Esophagus muscularis mucosa (tissue), 4 donors: ENCODE measurements at places on chromosomes 7 and 10. TPM values are rescaled to one million over a fixed set of nuclear protein-coding genes. Genes with fewer than 3 reads are reported as not detected.

DNA sequence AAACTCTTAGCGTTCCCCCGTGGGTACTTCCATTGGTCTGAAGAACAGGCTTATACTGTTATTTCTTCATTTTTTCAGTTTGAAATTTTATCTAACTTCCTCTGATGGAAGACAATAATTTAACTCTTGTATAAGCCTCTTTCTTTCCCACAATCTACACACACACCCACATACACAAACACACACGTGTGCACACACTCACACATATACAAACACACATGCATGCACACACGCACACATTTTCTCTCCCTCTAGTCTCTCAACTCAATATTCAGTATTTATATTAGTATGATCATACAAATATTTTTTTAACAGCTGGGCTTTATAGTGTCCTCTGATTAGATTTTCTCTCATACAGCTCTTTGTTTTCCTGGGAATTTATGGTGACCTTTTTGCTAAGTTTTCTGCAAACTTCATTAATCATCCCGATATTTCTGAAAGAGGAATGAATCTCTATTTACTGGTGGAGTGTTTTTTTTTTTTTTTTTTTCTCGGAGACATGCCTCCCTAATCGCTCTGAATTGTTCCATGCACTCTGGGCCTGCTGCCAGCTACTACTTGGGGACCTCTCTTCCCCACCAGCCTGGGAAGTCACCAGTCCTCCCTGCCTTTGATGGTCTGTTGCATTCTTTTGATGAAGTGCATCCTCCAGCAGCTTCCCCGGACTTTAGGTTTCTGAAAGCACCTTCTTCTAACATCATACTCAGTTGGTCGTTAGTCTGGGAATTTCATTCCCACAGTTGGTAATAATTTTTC, 75.5 kb downstream of the ZNF777 start:
- DNase-seq: no peak

DNA sequence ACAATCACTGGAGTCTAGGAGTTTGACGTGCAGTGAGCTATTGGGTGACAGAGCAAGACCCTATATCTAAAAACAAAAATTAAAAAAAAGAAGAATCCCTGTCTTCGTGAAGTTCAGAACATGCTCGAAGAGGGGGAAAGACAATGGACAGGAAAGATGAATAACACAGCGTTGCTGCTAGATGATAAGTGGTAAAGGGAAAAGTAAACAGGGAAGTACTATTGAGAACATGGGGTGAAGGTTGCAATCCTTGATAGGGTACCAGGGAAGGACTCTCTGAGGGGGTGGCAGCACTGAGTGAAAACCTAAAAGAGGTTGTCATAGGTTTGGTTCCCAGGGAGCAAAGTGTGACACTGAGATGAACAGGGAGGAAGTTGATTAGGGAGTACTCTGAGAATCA, 2.8 kb upstream of the ABRAXAS2 start:
- no peak for DNase-seq

DNA sequence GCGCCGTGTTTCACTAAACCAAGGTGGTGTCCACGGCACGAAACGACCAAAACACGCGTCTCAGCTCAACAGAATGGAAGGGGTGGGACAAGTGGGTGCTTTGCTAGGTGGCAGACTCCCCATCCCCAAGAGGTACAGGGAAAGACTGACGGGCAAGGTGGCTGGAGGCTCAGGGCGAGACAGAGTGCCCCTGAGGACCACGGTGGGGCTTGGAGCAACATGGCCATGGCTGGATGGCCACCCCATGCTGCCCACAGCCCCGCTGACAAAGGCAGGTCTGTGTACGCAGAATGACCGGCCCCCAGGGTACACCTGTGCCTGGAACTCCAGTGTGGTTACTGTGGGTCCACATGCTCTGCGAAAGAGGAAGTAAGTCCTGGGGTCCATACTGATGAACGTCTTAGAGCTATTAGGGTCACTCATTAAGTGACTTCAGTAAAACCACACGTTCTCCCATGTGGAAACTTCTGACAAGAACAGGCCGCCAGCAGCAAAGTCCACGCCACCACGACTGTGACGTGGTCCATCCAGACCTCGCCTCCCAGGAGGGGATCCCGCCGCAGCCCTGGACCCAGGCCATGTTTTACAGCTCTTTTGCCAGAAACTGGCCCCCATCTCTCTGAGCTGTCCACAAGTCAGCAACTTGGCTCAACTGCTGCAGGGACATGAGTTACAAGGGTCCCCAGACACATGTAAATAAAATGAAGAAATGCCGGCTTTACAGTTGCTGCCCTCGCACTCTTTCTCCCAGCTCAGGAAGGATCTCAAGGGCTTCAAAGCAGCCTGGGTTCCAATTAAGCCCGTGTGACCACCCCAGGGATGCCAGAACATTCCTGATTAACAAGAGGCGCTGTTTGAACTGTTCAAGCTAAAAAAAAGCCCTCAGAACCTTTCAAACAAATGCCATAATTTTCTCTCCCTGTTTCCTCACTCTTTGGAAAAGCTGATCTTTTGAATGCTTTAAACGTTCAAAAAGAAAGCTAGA, 66.8 kb downstream of the MAD1L1 start:
- DNase-seq: no peak

GRCh38 chr7:36025190-36025589, 127.9 kb upstream of the EEPD1 start:
- DNase-seq: no peak

DNA sequence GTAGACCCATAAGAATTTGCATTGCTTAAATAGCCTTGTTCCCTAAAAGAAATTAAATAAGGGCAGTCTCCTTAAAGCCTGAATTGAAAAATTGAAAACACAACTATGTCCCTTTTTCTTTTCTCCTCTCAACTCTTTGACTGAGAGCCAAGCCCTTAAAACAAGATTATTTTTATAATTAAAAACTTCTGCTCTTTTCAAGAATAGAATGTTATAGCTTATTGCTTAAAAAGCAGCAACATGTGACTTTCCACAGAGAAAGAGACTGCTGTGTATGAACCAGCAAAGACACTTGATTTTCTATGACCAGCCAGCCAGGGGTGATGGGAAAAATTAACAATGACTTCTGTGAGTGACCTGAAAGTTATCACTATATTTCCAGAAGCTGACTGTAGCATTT, 295.2 kb upstream of the CELF2 start:
- no peak for DNase-seq

DNA sequence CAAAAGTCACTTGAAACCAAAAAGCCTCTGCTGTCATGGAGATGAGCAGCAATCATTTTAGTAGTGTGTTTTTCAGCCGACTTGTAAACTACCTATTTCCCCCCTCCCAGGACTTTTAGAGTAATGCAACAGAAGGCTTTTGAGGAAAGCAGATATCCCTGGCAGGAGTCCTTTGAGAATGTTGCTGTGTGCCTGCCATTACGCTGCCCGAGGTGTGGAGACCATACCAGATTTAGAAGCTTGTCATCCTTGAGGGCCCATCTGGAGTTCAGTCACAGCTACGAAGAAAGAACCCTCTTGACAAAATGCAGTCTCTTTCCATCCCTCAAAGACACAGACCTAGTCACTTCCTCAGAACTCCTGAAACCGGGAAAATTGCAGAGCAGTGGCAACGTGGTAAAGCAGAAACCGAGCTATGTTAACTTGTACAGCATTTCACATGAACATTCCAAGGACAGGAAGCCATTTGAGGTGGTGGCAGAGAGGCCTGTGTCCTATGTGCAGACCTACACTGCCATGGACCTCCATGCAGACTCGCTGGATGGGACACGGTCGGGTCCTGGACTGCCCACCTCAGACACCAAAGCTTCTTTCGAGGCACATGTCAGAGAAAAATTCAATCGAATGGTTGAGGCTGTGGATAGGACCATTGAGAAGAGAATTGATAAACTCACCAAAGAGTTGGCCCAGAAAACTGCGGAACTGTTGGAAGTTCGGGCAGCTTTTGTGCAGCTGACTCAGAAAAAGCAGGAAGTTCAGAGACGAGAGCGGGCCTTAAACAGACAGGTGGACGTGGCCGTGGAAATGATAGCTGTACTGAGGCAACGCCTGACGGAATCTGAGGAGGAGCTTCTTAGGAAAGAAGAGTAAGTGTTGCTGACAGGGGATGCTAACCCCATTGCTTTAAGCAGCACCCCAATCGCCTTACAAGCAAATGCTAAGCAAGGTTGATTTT, 2.2 kb downstream of the ZNF365 start:
- no peak for DNase-seq

DNA sequence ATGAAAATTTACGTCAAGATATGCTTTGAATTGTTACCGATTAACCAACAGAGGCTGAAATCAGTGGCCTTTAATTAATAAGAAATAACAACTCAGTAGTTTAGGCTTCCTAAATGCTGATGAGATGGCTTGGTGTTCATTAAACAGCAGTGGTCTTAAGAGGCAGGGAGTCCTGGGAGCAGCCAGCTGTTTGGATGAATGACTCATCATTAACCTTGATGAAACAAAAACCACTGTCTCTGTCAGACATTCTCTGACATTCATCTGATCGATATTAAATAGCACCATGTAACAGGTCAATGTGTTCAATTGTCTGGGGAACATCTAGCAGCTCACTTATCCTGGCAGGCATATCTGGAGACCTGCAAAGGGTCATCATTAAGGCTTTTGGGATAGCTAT, 234.2 kb upstream of the LRRN3 start:
- no peak for DNase-seq

DNA sequence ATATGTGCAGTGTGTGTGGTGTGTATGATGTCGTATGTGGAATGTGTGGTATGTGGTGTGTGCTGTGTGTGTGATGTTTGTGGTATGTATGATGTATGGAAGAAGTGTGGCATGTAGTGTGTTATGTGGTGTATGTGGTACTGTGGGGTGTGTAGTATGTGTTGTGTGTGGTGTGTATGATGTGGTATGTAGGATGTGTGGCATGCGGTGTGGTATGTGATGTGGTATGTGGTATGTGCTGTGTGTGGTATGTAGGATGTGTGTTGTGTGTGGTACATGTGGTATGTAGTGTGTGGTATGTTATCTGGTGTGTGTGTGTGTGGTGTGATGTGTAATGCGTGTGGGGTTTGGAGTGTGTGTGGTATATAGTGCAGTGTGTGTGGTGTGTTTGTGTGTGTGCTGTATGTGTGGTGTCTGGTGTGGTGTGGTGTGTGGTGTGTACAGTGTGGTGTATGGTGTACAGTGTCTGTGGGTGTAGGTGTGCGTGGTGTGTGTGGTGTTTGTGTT, 129.6 kb downstream of the ATP6V0E2 start:
- no peak for DNase-seq

GRCh38 chr10:47408606-47409005, 24.5 kb upstream of the ZNF488 start:
- peak; percentile 21 for DNase-seq

- no peak for DNase-seq
Measured at GRCh38 chr7:103719070-103719469, 270.4 kb downstream of the RELN start.

- no peak for DNase-seq
Measured at GRCh38 chr7:157979636-157980340, 607.8 kb downstream of the PTPRN2 start.

DNA sequence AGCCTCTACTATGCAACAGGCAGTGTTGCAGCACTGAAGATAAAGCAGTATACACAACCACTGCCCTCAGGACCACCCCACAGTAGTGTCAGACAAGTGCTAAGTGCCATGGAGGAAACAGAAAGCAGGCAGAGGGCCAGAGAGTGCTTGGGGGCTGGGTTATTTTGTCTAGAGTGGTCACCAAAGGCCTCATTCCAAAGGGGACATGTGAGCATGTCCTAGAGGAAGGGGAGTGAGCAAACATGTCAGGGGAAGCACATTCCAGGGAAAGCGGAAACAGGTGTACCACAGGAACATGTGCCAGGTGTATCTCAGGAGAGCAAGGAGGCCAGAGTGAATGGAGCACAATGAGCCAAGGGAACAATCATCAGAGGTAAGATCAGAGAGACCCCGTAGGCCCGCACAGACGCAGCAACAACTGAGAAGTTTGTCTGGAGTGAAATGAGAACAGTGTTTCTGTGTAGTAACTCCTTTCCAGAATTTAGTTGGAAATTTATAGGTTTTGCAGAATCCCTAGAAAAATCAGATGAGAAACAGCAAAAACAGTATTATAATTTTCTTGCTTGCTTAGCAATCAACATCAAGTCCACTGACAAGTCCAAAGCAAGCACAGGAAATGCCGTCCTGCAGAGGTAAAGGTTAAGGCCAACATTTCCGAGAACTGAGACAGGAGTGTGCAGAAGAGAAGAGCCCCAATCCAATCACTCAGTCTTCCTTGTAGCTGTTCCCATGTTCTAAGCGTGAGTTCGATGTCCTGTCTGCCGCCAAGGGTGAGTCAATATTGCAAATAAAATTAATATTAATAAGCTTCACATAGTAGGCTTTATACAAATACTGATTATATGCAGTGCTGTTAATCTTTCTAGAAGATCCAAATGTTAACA, 67.3 kb downstream of the SGMS1 start:
- DNase-seq: no peak

DNA sequence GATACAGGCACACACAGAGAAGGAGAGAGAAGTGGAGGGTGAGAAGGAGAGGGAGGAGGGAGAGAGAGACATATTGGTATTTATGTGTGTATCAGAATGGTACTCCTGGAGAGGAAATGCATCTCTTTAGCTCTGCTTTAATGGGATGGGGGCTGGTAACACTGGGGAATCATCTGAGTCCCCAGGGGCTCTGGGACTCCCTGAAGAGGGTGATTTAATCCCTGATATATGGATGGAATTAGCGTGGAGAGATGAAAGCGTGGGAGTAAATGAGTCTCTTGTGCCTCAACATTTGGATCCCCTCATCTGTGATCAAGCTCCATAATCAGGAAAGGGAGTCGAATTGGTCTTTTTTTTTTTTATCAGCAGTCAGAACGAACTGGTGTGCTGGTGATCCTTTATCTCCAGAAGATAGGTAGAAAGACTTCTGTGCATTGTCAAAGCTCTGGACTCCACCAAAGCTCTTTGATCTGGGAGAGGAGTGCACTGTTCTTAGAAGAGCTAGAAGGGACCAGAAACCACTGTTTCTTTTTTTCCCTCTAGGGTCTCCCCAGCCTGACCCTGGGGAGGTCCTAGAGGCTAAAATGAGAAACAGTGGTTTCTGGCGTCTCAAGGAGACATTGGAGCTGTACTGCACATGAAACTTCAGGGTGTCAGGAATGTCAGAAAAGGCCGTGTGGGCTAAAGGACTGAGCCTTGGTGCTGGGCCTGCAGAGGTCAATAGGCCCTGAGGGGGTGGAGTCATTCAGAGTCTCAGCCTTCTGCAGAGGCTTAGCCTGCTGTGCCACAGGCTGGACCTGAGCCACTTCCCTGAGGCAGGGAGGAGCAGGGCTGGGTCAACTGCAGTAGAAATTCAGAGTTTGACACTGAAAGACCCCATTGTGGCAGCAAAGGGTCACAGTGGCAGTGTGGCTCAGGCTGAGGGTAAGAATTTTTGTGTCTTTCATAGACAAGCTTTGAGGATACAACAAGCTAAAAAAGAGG, 234.4 kb upstream of the SLC26A5 start:
- DNase-seq: no peak

GRCh38 chr10:70087616-70088307, 35.1 kb downstream of the MACROH2A2 start:
- no peak for DNase-seq

MEOX2 gene
- 14.7 TPM for total RNA-seq

SLC13A4 gene
- not detected for total RNA-seq

OPALIN gene
- total RNA-seq: not detected

UCMA gene
- not detected for total RNA-seq

PAPOLB gene
- 0.46 TPM for total RNA-seq

PODXL gene
- 40.3 TPM for total RNA-seq
